ENCODE measurements at places on chromosomes 2 and 18. TPM values are rescaled to one million over a fixed set of nuclear protein-coding genes. Genes with fewer than 3 reads are reported as not detected.

The SLC40A1 gene
- 118 TPM for total RNA-seq

The MEIS1 gene
- 58.4 TPM for total RNA-seq

- no peak for DNase-seq
Observed at GRCh38 chr2:108268001-108268400, 20.7 kb upstream of the SULT1C2 start.

The MAPK4 gene
- 4.0 TPM for total RNA-seq

DNA sequence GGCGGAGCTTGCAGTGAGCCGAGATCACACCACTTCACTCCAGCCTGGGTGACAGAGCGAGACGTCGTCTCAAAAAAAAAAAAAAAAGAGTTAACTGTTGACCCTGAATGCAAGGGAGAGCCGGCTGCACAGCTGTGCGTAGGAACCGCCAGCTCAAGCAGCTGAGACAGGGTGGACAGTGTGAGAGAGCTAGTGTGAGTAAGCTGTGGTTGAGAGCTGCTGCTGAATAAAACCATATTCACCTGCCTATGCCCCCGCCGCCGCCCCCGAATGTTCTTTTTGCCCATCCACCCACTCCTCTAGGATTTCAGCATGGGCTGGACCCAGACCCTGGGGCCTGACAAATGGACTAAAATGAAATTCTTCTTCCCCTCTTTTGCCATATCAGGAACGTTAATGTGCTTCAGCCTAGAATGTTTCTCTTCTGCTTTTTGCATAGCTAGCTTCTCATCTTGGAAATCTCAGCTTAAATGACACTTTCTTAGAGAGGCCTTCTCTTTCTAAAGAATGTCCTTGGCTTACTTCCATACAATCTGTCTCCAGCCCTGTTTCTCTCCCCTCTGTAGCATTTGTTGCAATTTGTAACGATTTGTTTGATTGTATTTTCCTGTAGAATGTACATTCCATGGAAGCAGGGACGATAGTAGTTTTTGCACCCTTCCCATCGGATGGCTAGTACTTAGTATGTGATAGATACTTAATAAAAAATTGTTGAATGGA lies 142.7 kb downstream of the KLHL14 start:
- DNase-seq: no peak

DNA sequence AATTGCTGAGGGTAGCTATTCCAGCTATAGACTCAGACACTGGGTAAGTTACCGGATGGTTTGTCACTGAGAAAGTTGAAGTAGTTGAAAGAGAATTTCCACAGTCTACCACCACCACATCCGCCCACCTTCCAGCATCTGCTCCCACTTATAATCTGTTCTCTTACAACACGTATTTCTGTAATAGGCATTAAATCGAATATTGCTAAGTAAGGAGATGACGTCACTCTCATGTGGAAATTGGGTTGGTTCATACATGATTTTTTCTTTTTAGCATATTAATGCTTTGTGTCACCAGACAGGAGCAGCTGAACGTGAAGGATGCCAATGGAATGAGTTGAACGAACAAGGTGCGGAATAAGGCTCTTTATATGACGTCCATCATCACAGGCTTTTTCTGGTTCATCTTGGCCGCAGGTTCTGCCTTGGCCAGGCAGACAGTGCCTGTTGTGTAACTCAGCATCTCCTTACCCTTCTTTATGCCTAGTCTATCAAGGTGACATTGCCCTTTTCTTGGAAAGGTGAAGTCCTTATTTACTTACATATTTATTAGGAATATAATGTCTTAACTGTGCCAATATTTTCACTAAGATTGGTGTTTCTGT lies 45.9 kb downstream of the THUMPD2 start:
- no peak for DNase-seq

DNA sequence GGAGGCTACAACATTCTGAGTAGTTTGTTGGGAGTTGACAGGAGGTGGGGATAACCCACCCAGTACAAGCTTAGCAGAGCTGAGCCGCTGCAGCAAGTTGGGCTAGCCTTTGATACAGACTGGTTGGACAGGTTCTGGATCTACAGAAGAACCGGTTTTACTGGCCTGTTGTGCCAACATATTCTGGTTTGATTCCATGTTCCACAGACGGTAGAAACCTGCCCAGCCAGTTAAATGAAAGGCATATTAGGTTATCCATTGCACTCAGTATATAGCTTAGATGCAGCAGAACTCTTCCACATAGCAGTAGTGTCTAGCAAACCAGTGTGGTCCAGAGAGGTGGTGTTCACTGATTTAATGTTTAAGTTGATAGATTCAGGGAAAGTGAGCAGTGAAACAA lies 19.3 kb upstream of the RBBP8 start:
- DNase-seq: no peak

DNA sequence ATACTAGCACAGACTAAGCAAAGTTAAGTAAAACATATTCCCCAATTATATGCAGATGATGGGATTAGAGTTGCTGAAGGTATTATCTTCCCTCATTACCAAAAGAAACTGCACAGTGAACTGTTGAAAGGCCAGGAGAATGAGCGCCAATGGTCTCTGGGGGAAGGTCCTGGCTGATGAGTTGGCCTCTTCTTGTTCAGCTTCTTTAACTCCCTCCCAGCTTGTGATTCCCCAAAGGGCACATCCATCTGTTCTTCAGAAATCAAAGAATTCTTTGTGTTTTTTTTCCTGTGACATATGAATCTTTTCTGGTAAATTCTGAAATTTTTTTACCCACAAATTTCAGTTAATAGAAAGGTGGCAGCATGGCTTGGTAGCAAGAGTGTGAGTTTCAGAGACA lies 667.6 kb downstream of the CNTNAP5 start:
- DNase-seq: no peak

The KCNJ3 gene
- 1.6 TPM for total RNA-seq

The SCYGR7 gene
- not detected for total RNA-seq

DNA sequence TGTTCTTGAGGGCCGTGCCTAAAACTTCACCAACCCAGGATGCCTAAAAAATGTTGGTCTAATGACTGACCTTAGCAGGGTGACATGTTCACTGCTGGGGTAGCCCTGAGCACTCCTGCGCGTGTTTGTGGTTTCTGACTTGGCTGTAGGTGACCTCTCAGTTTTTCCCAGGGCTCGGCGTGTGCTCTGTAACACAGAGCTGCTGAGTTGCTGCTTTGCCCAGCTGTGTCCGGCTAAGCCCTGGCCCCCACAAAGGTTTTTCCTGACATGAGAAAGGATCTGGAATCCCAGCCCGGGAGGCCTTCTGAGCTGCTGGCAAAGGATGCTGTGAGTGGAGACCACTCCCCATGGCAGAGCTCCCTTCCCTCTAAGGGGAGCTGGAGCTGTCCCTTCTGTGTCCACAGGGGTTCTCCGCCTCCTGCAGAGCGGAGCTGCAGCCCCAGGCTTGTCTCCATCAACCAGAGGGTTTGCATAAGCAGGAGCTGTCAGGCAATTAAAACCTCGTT lies 52.7 kb downstream of the CRIM1 start:
- no peak for DNase-seq

GRCh38 chr18:48820483-48821250 lies 130.1 kb downstream of the SMAD7 start:
- no peak for DNase-seq

GRCh38 chr2:28613633-28614501 lies 118.0 kb downstream of the PLB1 start:
- no peak for DNase-seq

- DNase-seq: no peak
Observed at GRCh38 chr2:159450180-159450579, 163.7 kb upstream of the WDSUB1 start.

DNA sequence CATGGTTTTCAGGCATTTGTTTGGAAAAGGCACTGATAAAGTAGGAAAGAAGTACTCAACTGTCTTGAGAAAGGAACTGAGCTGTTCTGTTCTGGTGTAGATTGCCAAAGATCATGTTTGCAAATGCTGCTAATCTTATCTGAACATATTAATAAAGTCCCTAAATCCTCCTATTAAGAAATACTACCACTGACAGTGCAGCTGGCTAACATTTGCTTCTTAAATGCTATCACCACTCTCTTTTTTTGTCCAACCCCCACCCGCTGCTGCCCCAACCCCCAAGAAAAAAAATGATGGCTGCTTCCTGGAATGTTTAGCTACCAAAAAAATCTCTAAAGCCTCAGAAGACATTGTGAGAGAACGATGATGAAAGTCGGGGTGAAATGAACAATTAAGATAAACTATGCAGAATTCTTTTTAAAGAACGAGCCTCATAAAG lies 130.7 kb downstream of the CCBE1 start:
- DNase-seq: no peak

The ELOA2 gene
- total RNA-seq: not detected

DNA sequence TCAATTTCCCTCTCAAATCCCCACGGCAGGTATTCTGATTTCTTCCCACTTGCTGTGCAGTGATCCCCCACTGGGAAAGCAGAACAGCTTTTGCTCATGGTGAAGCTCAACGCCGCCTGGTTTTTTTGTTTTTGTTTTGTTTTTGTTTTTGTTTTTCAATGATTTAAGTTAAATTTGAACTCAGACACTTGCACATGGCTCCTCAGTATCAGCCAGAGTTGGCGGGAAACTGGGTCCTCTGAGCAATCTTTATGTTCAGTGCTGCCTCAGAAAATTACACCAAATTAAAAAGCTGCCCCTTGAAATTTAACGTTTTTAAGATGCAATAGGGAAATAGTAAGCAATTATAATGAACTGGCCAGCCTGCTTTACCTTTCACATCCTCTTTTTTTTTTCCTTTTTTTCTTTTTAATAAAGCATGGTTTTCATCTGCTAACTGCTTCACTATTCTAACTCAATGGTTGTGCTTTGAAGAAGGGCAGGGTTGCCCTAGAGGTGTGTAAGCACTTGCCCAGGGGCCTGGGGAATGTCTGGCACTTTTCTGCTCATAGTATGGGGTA lies 277.0 kb upstream of the HNRNPA3 start:
- DNase-seq: no peak

DNA sequence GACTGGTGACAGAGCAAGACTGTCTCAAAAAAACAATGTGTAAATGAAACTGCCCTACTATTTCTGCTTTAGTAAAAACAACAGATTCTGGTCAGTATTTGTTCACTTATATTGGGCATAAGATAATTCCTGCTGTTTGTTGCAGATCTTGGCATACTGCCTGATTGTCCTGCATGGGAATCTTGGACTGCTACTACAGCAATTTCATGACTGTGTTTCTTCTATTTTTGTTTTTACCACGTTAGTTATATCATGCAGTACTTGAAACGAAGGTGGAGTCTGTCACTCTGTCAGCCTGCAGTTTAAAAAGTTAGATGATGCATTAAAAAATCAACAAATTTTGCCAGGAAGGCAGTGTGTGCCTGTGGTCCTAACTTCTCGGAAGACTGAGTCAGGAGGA lies 14.2 kb upstream of the CLASP1 start:
- no peak for DNase-seq

The PIEZO2 gene
- 8.3 TPM for total RNA-seq

DNA sequence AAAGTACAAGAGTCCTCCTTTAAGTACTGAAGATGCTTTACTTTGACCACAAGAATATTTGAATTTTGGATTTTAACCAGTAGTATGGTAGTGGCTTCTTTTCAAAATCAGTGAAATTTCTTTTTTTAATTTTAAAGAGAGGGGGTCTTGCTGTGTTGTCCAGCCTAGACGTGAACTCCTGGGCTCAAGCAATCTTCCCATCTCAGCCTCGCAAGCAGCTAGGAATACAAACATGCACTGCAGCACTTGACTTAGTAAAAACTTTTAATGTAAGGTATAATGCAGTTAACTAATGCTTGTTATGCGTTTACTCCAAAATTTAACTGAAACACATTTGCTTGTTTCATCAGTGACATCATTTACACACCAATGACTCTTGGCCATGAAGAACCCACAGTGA lies 49.6 kb downstream of the EML4 start:
- DNase-seq: no peak

The SERPINB11 gene
- not detected for total RNA-seq

GRCh38 chr2:237199577-237199976 lies 113.9 kb downstream of the COPS8 start:
- no peak for DNase-seq

DNA sequence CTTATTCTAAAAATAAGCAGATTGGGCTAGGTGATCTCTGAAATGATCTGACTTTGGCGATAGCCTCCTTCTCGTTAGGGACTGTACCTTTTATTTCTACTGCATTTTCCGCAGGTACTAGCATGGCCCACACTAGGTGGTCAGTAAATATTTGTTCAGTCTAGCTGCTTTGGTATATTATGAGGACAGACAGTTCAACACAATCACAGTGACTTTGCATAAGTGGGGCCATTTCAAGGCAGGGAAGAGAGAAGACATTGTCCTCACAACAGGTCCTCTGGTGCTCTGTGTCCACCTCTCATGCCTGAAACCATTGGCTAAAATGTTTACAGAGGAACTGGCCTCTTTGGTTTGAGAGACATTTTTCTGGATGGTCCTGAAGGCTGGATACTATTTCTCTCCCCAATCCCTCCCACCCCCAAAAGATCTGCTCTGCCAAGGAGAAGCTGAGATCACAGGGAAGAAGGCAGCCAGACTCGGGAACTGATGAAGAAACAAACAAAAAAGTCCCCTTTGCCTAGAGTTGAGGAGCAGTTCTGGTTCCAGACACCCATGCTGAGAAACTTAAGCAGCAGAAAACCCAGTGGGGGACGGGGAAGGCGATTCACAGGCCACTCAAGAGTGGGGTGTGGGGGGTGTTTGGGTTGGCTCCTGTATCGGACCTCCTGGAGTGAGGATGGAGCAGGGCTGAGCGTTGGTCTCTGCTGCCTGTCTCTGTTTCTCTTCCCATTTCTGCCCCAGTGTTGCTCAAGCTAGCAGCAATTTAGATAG lies 2.9 kb upstream of the TNP1 start:
- DNase-seq: no peak

DNA sequence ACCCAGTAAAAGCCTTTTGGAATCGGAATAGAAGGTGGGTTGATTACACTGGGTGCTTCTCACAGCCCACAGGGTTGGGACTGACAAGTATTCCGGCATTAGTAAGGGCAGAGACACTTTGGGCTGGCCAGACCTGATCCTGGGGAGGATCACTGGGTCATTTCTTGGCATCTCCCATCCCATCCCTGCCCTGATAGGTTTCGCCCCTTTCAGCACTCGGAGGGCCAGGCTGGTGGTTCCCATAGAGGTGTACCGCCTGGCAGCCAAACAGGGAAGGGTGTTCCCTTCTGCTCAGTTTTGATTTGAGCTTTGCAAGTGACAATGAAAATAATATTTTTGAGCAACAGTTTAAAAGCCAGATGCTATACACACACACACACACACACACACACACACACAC lies 37.3 kb downstream of the CYP1B1 start:
- DNase-seq: no peak

The RGPD3 gene
- 1.1 TPM for total RNA-seq

The AKAIN1 gene
- total RNA-seq: not detected

The REG1B gene
- not detected for total RNA-seq

DNA sequence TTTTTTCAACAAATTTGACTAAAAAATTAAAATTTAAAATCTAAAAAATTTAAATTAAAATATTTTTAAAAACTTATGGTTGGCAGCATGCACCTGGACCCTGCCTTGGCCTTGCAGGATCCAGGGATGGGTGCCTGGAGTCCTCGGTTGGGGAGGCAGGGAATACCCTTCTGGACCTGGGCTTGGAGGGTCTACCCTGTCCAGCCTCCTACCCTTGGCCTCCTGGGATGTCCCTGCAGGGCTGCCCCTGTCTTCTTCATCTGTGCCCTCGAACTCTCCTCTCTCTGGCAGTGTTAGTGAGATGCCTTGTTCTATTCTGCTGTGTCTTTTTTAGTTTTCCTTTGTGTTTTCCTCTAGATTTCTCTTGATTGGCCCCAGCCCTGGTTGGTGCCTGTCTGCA lies 68.9 kb upstream of the HAAO start:
- no peak for DNase-seq
